ENCODE measurements at places on chromosomes 11 and 22.

DNA sequence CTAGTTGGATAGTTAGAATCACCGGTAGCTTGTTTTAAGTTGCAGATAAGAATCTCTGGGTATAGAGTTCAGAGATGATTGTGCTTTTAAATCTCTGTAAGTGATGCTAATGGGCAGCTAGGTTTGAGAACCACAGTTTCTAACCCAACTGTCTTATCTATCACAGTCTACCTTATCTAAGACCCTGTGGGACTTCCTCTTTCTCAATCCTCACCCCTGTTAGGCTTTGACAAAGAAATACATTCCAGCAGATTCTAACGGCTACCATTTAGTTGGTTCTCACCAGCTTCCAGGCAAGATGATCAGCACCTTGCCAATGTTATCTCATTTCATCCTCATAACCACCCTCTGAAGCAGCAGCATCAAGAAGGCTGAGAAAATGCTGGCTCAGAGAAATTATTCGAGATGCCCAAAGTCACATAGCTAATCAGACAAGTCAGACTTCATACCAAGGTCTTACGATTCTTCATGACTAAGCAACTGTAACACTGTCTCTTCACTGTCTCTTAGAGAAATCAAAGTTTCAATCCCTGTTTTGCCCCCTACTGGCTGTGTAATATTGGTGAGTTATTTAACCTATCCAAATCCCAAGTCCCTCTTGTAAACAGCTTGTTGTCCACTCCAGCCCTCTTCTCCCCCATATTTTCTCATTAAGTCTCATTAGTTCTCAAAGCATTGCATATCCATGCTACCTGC lies 192.4 kb upstream of the API5 start:
- H3K4me1 ChIP-seq: no peaks in the 10 kb centered on the region
- no peaks in the 10 kb centered on the region for H3K36me3 ChIP-seq
- no peaks in the 10 kb centered on the region for H3K27me3 ChIP-seq
- H3K27ac ChIP-seq: no peak overlapping the region

DNA sequence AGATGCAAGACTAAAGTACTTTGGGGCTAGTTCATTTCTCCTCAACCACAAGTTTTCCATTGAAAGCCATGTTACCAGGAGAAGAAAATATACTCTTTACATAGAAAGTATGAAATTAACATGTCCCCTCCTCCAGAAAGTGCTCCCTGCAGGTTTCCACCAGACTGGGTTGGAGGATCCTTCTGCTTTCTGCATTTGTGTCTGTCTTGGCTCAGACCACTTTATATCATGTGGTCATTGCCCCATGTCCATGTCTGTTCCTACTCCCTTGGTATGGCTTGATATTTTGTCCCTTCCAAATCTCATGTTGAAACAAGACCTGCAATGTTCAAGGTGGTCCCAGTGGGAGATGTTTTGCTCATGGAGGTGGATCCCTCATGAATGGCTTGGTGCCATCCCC lies 28.4 kb upstream of the ACER3 start:
- no peaks in the 10 kb centered on the region for H3K36me3 ChIP-seq
- H3K27ac ChIP-seq: no peak overlapping the region
- H3K27me3 ChIP-seq: no peaks in the 10 kb centered on the region

GRCh38 chr11:69135420-69136363 lies 20.0 kb upstream of the SMIM38 start:
- H3K27me3 ChIP-seq: peaks cover 13% of the 10 kb centered on the region
- no peak overlapping the region for H3K27ac ChIP-seq
- no peaks in the 10 kb centered on the region for H3K4me1 ChIP-seq
- no peaks in the 10 kb centered on the region for H3K36me3 ChIP-seq
- H3K4me3 ChIP-seq: no peak overlapping the region

DNA sequence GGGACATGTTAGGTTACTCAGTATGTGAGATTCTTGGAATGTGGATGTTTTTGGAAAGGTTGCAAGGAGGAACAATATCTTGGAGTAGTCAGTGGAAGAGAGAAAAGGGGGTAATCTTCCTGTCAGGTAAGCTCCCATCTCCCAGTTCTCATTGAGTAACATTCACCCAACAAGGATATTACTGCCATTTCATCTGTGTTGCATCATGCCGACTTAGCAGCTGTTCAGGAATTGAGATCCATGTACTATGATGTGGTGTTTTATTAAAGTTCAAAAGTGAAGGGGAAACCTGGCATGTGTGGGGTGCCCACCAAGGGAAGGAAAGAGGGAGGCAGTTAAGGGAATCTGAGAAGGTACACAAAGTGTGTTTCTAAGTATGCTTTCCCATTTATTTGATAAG lies 58.4 kb upstream of the RASSF10 start:
- H3K4me1 ChIP-seq: no peaks in the 10 kb centered on the region
- no peak overlapping the region for H3K27ac ChIP-seq
- no peaks in the 10 kb centered on the region for H3K36me3 ChIP-seq
- H3K27me3 ChIP-seq: no peaks in the 10 kb centered on the region
- no peak overlapping the region for H3K4me3 ChIP-seq

GRCh38 chr11:17036666-17037658 lies 22.7 kb upstream of the PLEKHA7 start:
- H3K4me1 ChIP-seq: no peaks in the 10 kb centered on the region
- H3K27ac ChIP-seq: no peak overlapping the region
- no peak for DNase-seq
- no peaks in the 10 kb centered on the region for H3K27me3 ChIP-seq

DNA sequence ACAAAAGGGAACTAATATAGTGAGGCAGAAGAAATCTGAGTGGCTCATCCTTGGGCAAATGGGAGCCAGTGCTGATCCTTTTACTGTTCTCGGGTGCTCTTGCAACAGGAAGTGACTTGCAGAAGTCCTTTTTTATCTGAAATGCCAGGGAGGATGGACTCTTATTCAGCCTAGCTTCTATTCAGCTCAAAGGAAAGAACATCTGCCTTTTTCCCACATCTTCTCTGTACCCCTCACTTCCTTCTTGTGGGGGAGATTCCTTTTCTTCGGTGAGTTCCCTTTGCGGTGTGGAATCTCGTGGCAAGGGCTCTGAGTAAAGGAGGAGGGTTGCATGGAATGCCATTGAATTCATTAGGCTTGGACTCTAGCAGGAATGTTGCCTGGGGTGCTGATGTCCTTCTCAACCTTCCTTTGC lies 76.2 kb downstream of the ZBTB16 start:
- H3K4me1 ChIP-seq: 0 out of 2 replicates have a peak, but pooled peaks cover 11% of the 10 kb centered on the region
- no peak overlapping the region for H3K4me3 ChIP-seq
- DNase-seq: no peak
- H3K27ac ChIP-seq: no peak overlapping the region
- H3K27me3 ChIP-seq: no peaks in the 10 kb centered on the region
- H3K36me3 ChIP-seq: no peaks in the 10 kb centered on the region

- H3K27ac ChIP-seq: no peak overlapping the region
- no peak overlapping the region for H3K4me3 ChIP-seq
- DNase-seq: no peak
- no peaks in the 10 kb centered on the region for H3K4me1 ChIP-seq
- no peaks in the 10 kb centered on the region for H3K36me3 ChIP-seq
Measured at GRCh38 chr11:112100462-112100861, 13.8 kb downstream of the SDHD start.

DNA sequence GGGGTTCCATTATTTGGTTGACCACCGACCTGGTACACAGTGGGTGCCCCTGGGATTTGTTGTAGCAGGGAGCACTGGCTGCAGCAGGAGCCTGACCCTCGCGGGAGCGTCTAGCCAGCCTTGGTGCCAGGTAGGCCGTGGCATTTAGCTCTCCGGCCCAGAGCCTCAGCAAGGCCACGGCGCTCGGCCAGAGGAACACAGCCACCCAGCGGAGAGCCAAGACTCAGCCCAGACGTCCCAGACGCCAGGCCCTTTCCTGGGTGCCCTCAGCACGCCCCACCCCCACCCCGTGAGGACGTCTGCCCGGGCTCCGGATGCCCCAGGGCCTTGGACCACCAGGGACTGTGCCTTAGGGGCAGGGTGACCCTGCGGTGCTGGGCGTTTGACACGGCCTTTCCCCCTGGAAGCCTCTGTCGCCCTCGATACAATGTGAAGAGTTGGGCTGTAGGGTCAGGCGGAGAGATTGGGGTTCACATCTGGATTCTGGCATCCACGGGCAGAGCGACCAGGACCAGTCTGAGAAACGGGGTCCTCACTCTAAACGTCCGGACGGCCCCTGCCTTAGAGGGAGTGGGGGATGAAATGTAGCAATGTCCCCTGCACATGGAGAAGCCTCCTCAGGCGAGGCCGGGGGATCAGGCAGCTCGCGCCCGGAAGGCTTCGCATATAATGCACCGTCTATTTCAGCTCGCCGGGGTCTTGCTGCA lies 99.2 kb upstream of the FGF3 start:
- no peak overlapping the region for H3K4me3 ChIP-seq
- no peak overlapping the region for H3K27ac ChIP-seq

DNA sequence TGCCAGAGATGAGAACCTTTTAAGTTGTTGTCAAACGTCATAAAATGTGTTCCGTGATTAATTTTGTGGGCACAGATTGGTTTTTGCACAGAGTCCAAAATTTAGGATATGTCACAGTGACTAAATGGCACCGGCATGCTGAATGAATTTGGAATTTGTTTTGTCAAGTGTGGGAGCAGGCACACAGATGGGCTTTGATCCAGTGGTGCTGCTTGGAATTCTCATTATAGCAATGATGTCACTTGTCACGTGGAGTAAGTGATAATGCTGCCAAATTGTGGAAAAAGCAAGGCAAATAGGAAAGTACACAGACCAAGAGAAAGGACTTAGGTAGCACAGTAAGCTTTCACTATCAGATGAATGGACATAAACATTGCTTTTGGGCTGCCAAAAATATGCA lies 8.0 kb upstream of the LIN7C start:
- DNase-seq: no peak
- H3K27ac ChIP-seq: no peak overlapping the region
- H3K4me1 ChIP-seq: no peaks in the 10 kb centered on the region
- no peak overlapping the region for H3K4me3 ChIP-seq

Measured in MM.1S (cell line).